Kidney epithelial cell (primary cell): ENCODE measurements at places on chromosomes 3 and 15. TPM values are rescaled to one million over a fixed set of nuclear protein-coding genes. Genes with fewer than 3 reads are reported as not detected.

GOLGA6L4 gene
- 1.1 and 3.6 TPM in 2 replicates for total RNA-seq

DNA sequence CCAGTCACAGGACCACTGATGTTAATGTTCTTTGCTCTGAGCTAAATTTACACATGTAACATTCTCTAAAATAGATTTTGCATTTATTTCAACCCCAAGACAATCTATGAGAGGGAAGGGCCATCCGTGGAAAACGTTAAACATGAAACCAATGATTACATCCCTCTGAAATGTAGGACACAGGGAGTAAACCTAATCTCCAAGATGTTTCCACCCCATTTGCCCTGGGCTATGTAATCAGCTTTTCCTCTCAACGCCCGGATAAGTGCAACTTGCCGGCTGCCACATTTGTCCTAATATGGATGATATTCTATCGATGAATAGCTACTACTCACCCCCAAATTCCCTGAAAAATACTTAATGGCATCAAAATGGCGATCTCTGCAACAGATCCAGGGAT lies 6.4 kb upstream of the FMN1 start:
- peak; percentile 44 for DNase-seq

DNA sequence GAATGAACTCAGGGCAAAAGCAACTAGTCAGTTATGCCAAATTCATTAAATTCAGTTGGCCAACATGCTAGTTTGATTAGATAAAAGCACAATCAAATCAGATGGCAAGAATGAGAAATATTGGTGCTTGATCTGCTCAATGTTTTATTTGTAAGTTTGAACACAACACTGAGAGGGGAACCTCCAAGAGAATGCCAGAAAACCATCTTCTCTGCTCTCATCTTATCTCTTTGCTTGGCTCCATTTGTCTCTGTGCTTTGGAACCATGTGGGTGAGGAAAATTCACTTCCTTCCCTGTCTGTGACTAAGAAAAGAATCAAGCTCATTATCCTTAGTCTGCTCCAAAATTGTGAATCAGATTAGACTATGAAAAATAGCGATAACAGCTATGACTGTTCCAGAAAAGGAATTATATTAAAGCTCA lies 43.6 kb upstream of the DCBLD2 start:
- no peak for DNase-seq

DNA sequence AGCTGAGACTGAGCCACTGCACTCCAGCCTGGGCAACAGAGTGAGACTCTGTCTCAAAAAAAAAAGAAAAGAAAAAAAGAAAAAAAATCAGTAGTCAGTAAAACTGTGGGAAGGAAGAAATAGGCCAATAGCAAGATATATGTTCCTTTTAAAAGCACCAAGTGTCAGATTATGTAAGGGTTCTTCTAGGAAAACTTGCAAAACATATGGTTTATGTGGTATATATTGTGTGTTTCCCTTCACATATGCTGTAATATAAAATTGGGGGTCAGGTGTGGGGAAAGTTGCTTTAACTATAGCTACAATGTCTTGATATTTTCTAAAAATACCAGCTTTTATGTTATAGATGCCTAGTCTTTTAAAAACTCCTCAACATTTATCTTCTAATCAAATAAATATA lies 64.6 kb downstream of the ESYT3 start:
- DNase-seq, result no peak

DNA sequence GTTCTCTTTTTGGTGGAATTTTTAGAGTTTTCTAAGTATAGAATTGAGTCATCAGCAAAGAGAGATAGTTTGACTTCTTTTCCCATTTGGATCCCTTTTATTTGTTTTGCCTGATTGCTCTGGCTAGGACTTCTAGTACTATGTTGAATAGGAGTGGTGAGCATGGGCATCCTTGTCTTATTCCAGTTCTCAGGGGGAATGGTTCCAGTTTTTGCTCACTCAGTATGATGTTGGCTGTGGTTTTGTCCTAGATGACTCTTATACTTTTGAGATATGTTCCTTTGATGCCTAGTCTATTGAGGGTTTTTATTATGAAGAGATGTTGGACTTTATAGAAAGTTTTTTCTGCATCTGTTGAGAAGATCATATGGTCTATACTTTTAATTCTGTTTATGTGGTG lies 72.5 kb downstream of the TNFAIP8L3 start:
- no peak for DNase-seq

GRCh38 chr3:123809597-123809996 lies 74.5 kb downstream of the MYLK start:
- DNase-seq, result no peak
